ENCODE measurements at places on chromosomes 13 and 19.

DNA sequence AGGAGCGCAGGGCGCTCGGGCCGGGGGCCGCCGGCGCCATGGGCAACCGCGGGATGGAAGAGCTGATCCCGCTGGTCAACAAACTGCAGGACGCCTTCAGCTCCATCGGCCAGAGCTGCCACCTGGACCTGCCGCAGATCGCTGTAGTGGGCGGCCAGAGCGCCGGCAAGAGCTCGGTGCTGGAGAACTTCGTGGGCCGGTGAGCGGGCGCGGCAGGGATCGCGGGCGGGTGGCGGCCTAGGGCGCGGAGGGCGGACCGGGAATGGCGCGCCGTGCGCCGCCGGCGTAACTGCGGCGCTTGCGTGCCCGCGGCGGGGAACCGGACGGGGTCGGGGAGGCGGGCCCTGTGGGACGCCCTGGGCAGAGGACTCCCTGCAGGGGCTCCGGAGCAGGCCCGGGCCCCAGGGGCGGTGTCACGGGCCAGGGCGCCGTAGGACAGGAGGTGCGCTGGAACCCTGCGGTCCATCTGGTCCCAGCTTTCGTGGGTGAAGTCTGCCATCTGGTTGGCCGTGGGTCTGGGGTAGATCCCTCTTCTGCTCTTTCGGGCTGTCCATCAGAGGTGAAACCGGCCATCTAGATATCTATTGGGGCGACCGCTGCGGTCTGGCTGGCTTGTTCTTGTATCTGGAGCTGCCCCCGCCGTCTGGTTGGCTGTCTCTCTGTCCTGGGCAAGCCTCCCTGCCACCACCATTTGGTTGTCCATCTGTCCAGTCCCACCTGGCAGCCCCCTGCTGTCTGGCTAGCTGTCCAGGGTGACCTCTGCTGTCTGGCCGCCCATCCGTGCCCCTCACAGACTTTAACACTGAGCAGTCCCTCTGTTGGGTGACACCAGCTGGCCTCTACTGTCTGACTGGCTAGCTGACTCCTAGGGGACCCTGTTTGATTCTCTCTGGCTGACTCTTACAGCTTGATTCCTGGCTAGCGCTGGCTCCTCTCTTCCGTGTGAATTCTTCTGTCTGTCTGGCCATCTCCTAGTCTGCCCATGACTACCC is 622 bp downstream of the DNM2 start:
- peak; percentile 59 for DNase-seq

- DNase-seq = no peak
Observed at GRCh38 chr19:271856-272255, 19.3 kb downstream of the PLPP2 start.

DNA sequence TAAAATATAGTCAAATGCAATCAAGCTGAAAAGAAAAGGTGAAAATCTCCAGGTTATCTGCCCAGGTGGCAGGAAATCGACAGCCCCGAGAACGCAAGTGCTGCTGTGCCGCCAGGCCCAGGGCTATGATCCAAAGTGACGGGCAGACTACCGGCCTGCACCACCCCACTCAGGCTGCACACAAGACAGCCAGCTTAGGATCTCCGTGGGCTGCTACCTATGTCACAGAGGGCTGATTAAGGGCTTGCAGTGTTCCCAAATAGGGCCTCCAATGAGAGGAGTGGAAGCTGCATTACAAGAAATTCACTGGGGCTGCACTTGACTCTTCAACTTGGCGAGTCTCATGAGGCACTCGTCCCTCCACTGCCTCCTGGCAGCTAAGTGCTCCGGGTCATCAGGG is 121.8 kb downstream of the CRYL1 start:
- DNase-seq = no peak

DNA sequence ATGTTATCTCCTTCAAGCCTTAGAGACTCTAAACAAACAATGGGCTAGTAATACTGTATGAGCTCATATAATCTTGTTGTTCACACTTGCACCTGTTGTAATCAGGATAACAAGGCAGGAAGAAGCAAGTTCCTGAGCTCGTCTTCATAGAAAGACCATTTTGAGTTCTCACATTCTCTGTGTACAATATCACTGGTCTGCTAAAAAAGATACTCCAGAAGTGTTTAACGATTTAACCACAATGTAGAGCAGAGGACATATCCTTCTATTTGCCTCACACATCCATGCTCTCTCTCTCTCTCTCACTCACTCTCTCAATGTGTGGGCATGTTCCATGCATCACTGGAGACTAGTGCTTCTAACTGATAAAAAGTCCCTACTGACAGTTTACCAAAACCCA is 122.9 kb downstream of the MIPEP start:
- no peak for DNase-seq
